ENCODE measurements at places on chromosomes 4 and X.

DNA sequence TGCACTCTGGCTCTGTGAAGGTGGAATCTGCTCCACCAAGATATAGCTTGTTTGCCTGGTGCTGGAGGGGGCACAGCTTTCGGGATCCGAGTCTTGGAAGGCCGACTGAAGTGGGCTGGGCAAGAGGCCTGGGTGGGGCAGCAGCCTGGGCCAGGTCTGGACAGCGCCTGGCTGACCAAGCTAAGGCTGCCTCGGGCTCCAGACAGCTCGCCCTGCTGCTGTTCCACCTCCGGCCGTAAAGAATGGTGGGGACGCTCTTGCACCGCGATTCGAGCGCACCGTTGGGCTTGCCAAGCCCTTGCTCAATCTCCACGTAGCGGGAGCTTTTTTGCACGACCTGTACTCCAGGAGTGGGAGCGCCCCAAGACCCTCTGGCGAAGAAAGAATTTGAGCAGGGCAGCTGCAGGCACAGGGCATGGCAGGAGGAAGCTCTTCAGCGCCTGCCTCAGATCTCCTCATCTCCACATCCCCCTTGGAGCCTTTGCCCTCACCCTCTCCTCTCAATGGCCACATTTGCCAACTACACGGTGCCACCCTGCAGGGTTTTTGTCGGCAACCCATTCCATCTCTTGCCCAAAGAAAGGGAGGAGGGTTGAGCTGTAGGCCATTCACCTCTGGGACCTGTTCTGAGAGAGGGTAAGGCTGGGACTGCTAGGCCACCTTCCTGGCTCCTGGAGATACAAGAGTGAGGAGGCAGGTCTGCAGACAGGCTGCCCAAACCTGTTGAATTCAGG, 18.9 kb downstream of the CNGA2 start:
- peak; percentile 5 for DNase-seq

GRCh38 chrX:119105826-119106225, 21.8 kb downstream of the KIAA1210 start:
- no peak for DNase-seq

DNA sequence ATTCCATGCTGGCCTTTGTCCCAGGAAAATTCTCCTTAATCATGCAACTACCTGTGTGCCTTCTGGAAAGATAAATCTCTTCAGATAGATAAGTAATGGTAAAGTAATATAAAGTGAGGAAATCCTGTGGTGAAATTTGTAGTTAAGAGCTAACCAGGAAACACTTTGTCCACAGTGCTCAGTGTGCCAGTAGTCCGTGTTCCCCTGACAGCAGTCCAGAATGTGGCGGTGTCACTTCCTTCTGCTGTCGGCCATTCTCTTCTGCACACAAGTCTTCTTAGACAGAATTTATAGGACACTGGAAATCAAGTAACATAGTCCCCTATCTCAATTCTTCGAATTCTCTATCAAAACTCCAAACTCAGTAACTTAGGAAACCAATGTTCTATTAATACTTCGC, 5.7 kb upstream of the CXXC4 start:
- DNase-seq: peak; percentile 2

DNA sequence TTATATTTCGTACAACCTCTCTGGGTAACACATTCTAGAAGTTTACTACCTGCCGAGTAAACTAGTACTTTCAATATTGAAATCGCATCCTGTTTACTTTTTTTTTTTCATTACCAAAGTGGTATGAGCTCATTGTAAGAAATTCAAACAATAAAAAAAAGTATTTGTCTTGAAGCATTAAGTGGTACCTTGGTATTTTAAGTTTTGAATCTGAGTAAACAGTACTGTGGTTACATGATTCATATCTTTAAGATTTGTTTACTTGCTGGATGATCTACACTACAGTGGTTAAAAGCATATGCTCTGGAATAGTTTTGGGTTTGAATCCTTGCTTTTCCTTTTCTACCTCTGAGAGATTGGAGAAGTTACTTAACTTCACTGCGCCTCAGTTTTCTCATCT, 3.8 kb upstream of the MMGT1 start:
- no peak for DNase-seq

- DNase-seq: no peak
These were observed 21.0 kb downstream of the JAKMIP1 start for GRCh38 chr4:6179362-6179761.

- DNase-seq: no peak
These were observed 207.3 kb downstream of the HS6ST2 start for GRCh38 chrX:132751063-132751690.

- no peak for DNase-seq
These were observed 8.1 kb downstream of the RTL5 start for GRCh38 chrX:72123471-72124185.

DNA sequence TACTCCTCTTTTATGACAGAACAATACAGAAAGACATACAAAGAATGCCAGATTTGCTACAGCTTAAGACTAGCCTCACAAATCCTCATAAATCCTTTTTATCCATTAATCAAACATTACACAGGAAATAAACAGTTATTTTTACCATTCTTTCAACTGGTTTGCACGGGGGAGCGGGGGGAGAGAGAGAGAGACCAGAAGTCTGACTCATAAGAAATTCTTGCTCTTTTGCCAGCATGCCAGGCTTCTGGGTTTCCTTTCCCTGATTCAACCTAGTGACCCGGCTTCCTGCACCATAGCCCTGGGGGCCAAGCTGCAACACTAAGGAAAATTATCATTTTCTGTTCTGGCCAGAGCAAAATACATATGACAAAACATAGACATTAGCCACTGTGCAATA, 6.8 kb upstream of the RRAGB start:
- DNase-seq: no peak

GRCh38 chrX:150769408-150769807, 76.2 kb downstream of the MTMR1 start:
- no peak for DNase-seq

DNA sequence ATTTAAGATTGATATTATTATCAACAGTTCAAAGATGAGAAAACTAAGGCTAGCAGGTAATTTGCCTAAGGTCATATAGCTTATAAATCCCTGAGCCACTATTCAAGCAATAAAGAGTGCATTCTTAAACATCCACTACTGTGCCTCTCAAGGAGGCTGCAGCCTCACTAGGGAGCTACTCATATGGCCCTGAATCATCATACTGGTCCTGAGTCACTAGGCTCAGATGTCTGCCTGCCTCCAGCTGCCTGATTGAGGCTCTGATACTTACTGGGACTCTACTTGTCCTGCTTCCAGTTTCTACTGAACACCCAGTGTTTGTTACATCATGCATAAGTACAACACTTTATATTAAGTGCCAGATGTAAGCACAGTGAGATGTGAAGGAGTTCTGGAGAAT, 110.7 kb downstream of the AASDH start:
- no peak for DNase-seq

DNA sequence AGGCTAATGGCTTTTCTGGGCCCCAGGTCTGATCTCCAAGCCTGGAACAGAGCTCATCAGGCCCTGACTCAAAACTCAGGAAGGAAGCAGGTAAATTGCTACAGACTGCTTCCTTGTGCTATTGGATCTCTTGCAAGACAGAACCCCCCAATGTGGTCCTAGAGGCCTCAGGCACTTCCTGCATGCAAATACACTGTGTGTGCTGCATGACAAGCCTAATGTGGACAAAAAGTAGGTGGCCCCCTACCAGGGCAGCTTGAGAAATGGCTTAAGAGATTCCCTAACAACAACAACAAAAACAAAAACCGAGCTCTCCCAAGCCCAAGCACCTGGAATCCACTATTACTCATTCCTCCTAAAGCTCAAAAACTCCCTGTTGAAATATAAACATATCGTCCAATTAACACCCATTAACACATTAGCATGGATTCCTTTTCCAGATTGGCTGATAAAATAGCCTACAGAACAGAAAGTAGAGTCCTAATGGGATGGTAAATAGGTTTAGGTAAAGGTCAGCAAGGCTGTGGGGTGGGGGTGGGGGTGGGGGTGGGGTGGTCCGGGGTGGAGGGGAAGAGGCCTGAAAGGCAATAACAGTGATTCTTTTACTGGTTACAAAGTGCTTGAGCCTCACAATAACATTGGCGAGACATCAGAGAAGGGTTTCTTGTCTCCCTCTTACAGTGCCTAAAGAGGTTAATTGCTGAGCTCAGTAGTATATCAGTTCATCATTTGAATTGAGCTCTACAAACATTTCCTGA, 24.1 kb upstream of the FGF16 start:
- DNase-seq: no peak

- no peak for DNase-seq
These were observed 468.7 kb upstream of the FAM241A start for GRCh38 chr4:111676533-111676932.

- no peak for DNase-seq
These were observed 86.1 kb downstream of the SYNPO2 start for GRCh38 chr4:118974758-118975157.

- DNase-seq: no peak
These were observed 72.4 kb downstream of the PSAPL1 start for GRCh38 chr4:7362341-7362740.

GRCh38 chr4:8675383-8675782, 82.8 kb downstream of the CPZ start:
- no peak for DNase-seq

- no peak for DNase-seq
These were observed 286.1 kb upstream of the TENM3 start for GRCh38 chr4:181957088-181957487.

- DNase-seq: no peak
These were observed 23.5 kb upstream of the TMEM165 start for GRCh38 chr4:55372259-55372658.

DNA sequence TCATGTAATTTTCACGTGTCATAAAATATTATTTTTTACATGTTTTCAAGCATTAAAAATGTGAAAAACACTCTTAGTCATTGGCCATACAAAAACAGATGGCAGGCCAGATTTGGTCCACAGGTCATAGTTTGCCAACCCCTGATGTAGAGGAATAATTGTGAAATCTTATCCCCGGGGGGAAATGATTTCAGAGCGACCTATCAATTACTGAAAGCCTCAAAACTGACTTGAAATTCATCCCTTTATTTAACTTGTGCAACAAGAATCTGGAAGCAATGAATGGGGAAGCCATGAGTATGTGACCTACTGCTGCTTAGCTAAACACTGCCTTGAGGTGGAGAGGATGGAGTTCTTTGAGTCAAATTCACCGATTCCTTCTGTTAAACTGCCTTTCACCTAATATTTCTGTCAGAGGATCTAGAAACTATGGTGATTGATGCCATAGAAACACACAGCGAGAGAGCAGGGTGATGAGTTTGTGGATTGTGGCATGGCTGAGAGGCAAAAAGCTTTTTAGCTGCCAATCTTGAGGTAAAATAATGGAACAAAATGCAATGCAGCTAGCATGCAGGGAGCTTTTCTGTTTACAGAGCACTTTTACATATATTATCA, 30.3 kb upstream of the BRS3 start:
- no peak for DNase-seq

- no peak for DNase-seq
These were observed 418.8 kb downstream of the BCOR start for GRCh38 chrX:39678914-39679313.

DNA sequence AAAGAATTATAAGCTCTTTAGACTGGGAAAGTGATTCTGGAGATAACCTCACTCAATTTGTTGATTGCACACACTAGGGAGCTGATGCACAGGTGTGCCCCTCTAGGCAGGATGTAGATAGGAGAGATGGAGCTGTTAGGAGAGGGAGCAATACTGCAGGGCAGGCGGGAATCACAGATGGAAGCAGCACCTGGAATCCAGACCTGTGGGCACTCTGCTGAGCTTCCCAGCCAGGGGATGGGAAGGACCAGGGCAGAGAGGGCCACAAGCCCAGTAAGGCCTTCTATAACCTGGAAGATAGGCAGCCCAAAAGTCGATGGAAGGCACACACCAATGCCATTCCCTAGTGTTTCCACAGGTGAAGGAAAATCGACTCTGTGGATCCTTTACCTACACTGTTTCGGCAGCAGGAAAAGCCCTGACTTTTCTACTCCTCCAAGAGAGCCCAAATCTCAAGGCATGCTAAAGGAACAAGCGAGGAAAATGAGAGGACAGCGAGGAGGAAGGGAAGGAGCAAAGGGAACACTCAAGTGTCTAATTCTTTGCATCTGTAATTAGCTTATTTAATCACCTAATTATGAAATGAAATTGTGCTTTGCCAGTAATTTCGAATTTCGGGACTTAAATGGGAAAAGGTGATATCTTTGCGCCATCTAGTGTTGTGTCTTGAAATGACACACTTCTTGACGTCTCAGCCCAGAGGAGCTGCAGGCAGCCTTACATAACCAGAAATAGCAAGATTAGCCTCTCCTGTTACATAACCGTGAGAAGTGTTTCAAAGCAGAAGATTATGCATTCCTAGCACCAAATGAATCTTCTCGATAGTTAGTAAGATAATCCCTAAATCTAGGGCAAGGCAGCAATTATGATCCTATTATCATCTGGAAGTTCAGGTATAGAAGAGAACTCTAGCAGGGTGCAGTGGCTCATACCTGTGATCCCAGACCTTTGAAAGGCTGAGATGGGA, 31.0 kb upstream of the TLR3 start:
- DNase-seq: peak; percentile 9

GRCh38 chr4:19416146-19416545, 835.6 kb upstream of the SLIT2 start:
- DNase-seq: no peak

DNA sequence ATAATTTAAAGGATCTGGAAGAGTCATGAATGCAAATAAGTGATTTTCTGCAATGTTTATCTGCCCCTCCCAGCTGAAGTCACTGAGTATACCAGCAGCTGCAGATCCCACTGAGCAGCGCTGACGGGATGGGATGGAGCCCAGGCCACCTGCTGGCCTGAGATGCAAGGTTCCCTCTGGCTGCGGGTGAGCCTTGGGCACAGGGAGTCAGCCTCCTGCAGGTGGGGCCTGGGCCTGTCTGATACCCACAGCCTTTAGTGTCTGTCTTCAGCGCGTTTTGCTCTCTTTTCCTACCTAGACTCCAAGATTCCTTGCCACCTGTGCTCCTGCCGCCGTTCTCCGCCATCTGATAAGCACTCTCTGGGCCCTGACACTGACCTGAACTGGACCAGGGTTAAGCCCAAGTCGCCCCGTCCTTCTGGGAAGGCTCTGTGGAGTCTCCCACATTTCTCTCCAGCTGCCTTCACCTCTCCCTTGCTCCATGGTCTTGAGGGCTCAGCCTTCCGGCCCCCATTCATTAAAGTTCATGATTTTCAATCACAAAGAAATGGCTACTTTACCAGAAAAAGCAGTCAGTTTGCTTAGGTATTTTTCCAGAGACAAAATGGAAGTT, 223.1 kb upstream of the FAT1 start:
- DNase-seq: no peak

- DNase-seq: no peak
These were observed 123.0 kb upstream of the PLS3 start for GRCh38 chrX:115437841-115438595.

DNA sequence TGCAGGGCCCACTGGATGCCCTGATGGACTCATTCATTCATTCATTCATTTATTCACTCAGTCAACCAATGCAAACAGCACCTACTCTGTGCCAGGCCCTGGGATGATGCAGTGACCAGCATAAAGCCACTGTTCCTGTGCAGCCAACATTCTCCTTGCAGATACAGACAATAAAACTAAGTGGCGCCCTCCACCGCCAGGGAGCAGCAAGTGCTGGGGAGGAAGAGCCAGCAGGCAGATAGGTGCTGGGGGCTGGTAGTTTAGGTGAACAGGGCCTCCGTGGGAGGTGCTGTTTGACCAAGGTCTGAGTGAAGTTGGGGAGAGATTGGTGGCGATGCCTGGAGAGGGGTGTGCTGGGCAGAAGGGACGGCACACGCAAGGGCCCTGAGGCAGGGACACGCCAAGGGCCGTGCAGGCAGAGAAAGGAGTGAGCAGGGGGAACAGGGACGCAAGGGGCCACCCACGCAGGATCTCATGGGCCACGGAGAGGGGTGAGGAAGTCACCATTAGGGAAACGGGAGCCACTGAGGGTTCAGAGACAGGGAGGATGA, 65.5 kb downstream of the WFS1 start:
- DNase-seq: no peak

- no peak for DNase-seq
These were observed 729.0 kb upstream of the AADAT start for GRCh38 chr4:170818786-170819185.

Measured in C1 segment of cervical spinal cord (tissue), 14 donors.